ENCODE measurements at places on chromosomes 16 and 17.

GRCh38 chr17:11308531-11308930, 67.5 kb downstream of the SHISA6 start:
- no peak for DNase-seq

DNA sequence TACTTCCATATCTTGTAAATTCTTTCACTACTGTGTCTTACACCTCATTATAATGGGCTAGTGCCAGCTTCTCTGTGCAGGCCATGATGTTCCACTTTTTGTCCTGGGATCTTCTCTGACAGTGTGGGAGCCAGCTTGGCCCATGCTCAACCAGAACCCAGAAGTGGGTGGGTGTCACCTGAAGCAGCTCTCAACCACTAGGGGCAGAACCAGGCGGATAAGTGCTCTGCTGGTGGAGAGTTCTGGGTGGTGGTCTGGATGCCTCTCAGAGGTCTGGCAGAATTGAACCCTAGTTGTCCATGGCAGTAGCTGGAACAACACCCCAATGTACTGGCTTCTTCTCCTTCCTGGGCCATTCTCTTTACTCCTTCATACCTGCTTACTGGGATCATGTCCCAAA, 254.1 kb upstream of the N4BP1 start:
- DNase-seq: no peak

- DNase-seq: peak; percentile 13
Measured at GRCh38 chr17:27630607-27631410, at the start of gene LGALS9. TSS of gene LGALS9 (plus strand) at chr17:27631188. CDS start at chr17:27631266, 78 bp downstream.

- peak; percentile 2 for DNase-seq
Measured at GRCh38 chr17:50359998-50360461, 13.0 kb downstream of the MRPL27 start.

GRCh38 chr17:29568331-29569244, at the start of gene TP53I13:
TSS of gene TP53I13 (plus strand) at chr17:29568701. CDS start at chr17:29568759, 58 bp downstream.
- peak; percentile 90 for DNase-seq

DNA sequence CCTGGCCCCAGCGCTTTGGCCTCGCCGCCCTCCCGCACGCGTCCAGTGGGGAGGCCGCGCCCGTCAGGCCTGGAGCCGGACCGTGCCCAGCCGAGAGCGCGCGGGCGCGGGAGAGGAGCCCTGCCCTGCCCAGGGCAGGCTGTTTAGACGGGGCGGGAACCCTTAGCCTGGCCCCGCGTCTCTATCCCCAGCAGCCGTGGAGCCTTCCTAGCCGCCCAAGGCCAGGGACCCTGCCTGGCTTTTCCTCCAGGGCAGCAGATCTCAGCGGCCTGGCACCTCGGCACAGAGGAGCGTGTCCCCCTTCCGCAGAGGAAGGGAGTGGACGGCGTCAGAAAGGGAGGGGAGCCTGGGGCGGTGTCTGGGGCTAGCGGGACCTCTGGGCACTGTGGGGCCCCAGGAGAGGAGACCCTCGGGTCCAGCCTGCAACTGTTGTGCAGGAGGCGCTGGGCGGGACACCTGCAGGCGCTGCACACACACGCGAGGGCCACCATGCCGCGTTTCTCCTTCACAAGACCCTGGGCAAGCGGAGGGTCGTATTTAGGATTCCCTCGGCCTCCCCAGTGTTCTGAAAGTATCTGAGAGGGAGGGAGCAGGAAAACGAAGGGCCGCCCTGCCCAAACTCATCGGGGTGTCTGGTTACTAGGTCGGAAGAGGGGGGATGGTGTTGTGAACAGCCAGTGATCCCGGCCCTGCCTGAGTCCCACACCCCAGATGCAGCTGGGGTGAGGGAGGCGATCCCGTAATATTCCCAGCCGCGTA, 2.3 kb upstream of the NPTX1 start:
- DNase-seq: no peak

DNA sequence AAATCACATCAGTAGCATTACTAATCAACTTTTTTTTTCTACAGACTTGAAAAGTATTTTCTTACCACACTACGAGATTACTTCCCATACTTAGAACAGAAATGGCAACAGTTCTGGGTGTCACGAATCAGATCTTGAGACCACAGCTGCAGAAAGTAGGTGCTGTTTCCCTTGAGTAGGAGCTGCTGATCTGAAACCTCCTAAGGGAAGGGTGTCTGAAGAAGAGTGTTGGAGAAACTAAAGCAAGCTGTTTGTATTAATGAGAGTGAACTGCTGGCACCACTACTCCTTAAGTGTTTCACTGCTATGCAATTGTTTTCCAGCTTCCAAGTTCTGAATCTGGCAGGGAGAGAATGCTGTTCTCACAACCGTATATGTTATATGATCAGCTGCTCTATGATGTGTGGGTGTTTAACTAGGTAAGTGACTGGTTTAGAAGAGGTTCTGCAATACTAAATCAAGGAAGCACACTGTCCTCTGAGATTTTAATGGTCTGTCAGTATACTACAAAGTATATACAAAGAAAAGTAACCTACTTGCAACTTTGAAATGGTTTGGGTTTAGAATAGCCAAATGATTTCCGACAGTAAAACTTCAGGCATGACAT, 3.3 kb downstream of the ZNF652 start:
- no peak for DNase-seq

DNA sequence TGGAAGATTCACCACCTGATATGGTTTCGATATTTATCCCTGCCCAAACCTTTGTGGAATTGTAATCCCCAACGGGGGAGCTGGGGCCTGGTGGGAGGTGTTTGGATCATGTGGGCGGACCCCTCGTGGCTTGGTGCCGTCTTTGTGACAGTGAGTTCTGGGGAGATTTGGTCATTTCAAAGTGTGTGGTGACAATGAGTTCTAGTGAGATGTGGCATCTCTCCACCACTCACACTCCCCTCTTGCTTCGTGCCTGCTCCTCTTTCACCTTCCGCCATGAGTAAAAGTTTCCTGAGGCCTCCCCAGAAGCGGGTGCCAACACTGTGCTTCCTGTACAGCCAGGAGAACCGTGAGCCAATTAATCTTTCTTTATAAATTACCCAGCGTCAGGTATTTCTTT, 9.7 kb downstream of the CCDC57 start:
- DNase-seq: peak; percentile 46

DNA sequence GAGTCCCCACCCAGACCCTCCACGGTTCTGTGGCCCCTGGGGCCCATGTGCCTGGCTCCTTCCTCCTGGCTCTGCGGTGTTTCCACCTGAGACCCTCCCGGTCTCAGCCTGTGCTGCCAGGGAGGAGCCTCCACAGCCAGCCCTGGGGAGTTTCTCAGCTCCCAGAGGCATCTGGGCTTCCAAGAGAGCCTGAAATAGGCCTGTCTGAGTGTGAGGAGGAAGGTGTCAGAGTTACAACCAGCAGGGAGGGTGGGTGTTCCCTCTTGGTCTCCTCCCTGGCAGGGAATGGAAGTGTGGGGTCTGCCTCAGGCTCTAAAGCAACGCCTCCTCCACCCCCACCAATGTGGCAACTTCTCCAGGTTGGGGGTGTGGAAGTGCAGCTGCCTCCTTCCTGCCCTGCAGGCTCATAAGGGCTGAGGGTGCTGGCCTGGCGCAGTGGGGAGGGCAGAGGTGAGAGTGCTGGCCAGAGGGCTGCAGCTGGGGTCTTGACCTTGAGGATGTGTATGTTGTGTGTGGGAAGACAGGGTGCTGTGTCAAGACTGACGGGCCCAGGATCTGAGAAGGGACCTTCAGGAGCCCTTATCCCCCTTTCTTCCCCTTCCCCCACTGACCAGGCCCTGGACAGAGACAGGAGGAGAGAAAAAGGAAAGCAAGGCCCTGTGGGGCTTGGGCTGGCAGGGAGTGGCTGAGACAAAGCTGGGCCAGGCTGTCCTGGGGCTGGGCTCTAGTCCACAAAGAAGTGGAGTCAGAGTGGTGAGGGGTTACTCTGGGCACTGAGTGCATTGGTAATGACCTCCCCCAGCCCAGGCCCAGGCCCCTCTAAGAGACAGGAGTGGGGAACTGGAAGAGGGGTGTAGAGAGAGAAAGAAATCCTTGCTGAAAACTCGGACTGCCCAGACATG, 2.4 kb downstream of the CYGB start:
- DNase-seq: no peak

GRCh38 chr17:43627653-43628052, 34.1 kb downstream of the MEOX1 start:
- DNase-seq: no peak

GRCh38 chr17:38705523-38705802, 390 bp downstream of the MLLT6 start:
- DNase-seq: no peak

DNA sequence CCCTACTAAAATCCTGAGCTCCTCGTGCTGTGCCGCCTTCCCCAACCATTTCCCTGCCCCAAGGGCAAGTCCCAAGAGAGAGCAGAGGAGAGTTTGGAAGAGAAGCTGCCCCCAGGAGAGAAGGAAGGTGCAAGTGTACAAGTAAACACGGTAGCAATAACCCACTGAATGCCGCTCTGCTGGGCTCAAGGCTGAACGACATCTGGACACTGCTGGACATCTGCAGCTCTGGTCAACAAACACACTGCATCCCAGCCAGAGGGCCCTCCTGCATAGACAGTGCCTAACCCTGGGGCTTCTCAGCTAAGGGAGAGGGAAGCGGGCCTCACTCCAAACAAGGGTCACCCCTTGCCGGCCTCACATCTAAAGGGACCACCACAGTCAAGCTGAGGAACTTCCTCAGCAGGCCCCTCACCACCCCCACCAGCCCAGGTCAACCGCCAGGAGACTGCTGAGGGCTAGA, 12.7 kb downstream of the JUP start:
- DNase-seq: no peak

- DNase-seq: no peak
Measured at GRCh38 chr17:27247071-27247957, 46.6 kb upstream of the WSB1 start.

DNA sequence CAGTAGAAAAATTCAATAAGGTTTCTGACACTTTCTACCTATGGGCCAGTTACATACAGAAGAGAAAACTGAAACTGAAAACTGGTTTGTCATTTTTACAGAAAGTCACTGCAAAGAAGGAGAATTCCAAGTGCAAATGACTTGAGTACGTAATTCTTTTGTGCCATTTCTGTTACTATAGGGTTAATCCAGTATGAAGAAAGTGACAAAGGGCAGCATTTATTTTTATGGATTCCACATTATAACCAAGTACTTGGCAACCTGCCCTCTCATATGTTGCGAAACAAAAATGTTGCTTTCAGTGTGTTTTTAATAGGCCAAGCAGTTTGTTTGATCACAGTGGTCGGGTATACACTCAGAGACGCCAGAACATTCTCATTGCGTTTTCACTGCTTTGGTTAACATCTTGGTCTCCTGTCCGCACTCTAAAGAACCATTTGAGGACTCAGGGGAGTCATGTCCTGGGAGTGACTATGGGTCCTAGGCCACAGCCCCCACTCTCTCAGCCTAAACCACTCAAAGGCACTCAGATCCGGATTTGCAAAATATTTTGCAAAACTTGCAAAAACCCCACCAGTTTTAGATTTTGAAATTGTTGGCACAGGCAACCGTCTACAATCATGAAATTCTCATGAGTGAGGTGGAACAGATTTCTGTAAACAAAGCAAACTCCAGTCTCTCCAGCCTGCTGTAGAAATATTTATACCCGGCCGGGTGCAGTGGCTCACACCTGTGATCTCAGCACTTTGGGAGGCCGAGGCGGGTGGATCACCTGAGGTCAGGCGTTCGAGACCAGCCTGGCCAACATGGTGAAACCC, 15.4 kb upstream of the HELZ start:
- no peak for DNase-seq

GRCh38 chr17:40526668-40527067, 25.2 kb upstream of the TNS4 start:
- DNase-seq: no peak

DNA sequence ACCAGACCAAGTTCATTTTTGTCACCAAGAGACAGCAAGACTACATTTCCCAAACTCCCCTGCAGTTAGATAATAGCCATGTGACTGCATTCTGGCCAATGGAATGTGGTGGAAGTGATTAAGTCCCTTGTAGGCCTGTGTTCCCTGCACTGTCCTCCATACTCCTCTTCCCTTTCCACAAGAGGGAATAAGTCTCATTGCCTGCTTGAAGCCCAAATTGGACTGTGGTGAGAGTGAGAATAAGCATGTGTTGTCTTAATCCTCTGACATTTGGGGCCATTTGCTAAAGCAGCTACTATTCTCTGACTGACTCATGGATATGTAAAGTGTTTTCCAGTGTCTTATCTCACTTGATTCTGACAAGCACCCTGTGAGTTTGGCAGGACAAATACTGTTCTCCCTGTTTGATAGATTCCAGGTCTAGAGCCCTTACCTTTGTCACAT, 20.7 kb downstream of the PIK3R6 start:
- DNase-seq: no peak

DNA sequence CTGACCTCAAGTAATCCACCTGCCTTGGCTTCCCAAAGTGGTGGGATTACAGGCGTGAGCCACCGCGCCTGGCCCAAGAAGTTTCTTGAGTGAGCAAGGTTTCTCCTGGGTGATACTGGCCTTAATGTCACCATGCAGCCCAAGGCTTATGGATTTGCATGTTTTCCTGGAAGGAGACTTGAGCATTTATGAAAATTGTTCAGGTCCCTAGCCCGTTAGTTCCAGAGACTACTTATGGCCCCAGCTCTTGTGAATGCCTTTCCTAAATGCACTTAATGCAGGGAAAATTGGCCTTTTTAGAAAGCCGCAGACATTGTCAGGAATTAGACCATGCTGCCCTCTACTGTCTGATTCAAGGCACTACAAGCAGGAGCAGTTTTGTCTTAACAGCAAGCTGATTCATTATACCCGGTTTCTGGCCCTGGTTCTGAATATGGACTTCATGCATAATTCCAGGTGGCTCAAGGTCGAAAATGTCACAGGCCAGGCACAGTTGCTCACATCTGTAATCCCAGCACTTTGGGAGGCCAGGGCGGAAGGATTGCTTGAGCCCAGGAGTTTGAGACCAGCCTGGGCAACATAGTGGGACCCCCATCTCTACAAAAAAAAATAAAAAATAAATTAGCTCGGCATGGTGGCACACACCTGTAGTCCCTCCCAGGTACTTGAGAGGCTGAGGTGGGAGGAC, 91.3 kb downstream of the SNX29 start:
- peak; percentile 33 for DNase-seq

GRCh38 chr16:72128701-72129100, 35.1 kb downstream of the DHX38 start:
- DNase-seq: no peak

DNA sequence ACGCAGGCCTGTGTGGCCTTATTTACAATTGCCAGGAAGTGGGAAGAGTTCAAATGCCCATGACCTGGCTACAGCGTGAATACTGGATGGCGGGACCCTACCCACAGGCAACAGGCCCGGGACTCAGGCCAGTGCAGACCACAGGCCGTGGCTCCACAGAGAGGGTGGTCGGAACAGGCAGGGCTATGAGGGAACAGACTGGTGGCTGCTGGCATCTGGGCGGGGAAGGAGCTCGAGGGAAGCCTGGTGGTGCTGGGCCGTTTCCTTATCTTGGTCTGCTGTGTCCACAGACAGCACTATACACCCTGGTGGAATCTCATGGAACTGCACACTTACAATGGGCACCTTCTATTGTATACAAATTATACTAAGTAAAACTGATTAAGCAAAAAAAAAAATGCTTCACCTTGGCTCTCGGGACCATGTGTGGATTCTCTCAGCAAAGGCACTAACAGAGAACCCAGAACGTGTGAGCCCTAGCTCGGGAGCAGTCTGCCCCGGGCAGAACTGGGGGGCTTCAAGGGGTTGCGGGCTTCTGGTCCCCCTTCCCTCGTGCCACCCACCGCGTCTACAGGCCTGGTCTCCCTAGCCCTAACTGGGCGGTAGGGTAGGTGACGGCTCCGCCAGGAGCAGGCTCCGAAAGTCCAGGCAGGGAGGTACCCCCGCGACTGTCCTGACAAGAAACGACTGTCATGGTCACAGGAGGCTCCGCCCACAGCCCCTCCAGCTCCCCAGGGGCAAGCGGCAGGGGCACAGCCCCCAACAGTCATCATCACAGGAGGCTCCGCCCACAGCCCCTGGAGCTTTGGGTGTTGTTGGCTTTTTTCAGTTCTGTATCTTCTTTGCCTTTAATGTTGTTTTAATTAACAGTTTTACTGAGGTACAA, 21.8 kb downstream of the CEP131 start:
- peak; percentile 24 for DNase-seq

- peak; percentile 55 for DNase-seq
Measured at GRCh38 chr17:33049781-33050414, 58.3 kb downstream of the SPACA3 start.
